Epithelial cell of umbilical artery (primary cell): ENCODE measurements at places on chromosomes 4 and X. TPM values are rescaled to one million over a fixed set of nuclear protein-coding genes. Genes with fewer than 3 reads are reported as not detected.

Gene CT45A10
- total RNA-seq: not detected in 2 replicates

Gene REELD1
- not detected in 2 replicates for total RNA-seq

Gene TLL1
- total RNA-seq: 5.9 and 10.1 TPM in 2 replicates

Gene ARAP2
- total RNA-seq: 0.32 and 3.3 TPM in 2 replicates

Gene LNX1
- total RNA-seq: 3.2 and 3.9 TPM in 2 replicates

Gene KIAA1210
- not detected in 2 replicates for total RNA-seq

Gene SAGE1
- total RNA-seq: not detected in 2 replicates

Gene FAM184B
- total RNA-seq: not detected in 2 replicates

Gene TIGD4
- 0.30 and 0.32 TPM in 2 replicates for total RNA-seq

Gene MID1
- total RNA-seq: 10.4 and 23.9 TPM in 2 replicates

Gene RNF128
- under 0.01 and 0.15 TPM in 2 replicates for total RNA-seq

Gene SMPX
- not detected in 2 replicates for total RNA-seq

Gene FAM47A
- not detected in 2 replicates for total RNA-seq

Gene UGT2B17
- not detected in 2 replicates for total RNA-seq

Gene CPZ
- total RNA-seq: under 0.01 TPM in 1 of 2 replicates, not detected in the other

Gene F11
- not detected in 2 replicates for total RNA-seq

Gene SLC10A7
- 8.1 and 14.6 TPM in 2 replicates for total RNA-seq

Gene MAP7D2
- total RNA-seq: 0.15 TPM in 1 of 2 replicates, not detected in the other

Gene HERC5
- total RNA-seq: 0.65 and 10.2 TPM in 2 replicates

Gene EREG
- total RNA-seq: under 0.01 TPM in 1 of 2 replicates, not detected in the other

Gene DDIT4L
- total RNA-seq: 2.9 and 5.3 TPM in 2 replicates

Gene GPC3
- not detected in 2 replicates for total RNA-seq

Gene NOX1
- not detected in 2 replicates for total RNA-seq

Gene ZNF711
- 2.9 and 3.5 TPM in 2 replicates for total RNA-seq

Gene HPGD
- not detected in 2 replicates for total RNA-seq

Gene INTS6L
- 2.9 and 6.2 TPM in 2 replicates for total RNA-seq

Gene C4orf50
- total RNA-seq: not detected in 2 replicates

Gene MAGEA2
- not detected in 2 replicates for total RNA-seq

Gene SULT1E1
- total RNA-seq: 28.9 and 555 TPM in 2 replicates

Gene SHROOM2
- 7.3 and 9.4 TPM in 2 replicates for total RNA-seq
